Activated CD8-positive, alpha-beta T cell treated with anti-CD3 and anti-CD28 coated beads for 36 hours (primary cell): ENCODE measurements at places on chromosomes 16 and 17.

DNA sequence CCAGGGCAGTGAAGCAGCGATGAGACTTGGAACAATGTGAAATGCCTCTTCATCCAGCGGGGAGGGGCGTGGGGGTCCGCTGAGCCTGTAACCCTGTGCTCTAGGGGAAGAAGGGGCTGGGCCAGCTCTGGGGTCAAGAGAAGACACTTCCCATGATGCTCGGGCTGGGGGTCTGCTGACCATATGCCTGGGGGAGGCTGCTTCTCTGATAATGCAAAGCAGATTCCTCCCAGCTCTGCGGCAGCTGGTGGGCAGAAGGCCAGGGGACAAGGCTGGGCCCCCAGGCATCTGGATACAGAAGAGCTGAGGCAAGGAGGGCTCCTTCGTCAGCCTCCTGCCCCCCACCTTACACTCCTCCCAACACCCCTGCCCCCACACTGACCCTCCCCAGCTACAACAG is 24.7 kb downstream of the NGFR start:
- H3K4me3 ChIP-seq = no peak overlapping the region
- no peaks in the 10 kb centered on the region for H3K27me3 ChIP-seq
- peaks cover 5% of the 10 kb centered on the region for H3K4me1 ChIP-seq

- H3K27me3 ChIP-seq = no peaks in the 10 kb centered on the region
- H3K4me1 ChIP-seq = peaks cover 21% of the 10 kb centered on the region
- H3K4me3 ChIP-seq = no peak overlapping the region
- no peak overlapping the region for H3K27ac ChIP-seq
Measured at GRCh38 chr16:20803192-20803560, 3.1 kb downstream of the ERI2 start.

- no peaks in the 10 kb centered on the region for H3K4me1 ChIP-seq
- no peaks in the 10 kb centered on the region for H3K27me3 ChIP-seq
- DNase-seq = no peak
- no peak overlapping the region for H3K27ac ChIP-seq
- peaks cover 53% of the 10 kb centered on the region for H3K36me3 ChIP-seq
Measured at GRCh38 chr16:24801761-24802302, 43.9 kb upstream of the SLC5A11 start.

DNA sequence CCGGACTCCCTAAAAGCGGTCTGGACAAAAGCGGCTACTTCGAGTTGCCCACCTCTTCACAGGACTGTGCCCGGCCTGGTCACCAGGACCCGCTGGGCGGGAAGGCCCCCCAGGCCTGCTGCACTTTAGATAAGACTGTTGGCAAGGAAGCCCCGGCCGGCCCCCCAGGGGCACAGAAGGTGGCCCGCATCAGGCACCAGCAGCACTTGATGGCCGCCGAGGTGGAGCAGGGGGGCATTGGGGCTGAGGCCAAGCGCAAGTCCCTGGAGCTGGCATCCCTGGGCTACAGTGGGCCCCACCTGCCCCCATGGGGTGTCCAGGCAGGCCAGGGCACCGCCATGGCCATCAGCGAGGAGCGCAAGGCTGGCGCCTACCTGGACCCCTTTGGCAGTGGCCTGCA is 47.5 kb downstream of the BAHCC1 start:
- DNase-seq = no peak
- H3K4me1 ChIP-seq = peaks cover 4% of the 10 kb centered on the region
- H3K4me3 ChIP-seq = no peak overlapping the region
- no peaks in the 10 kb centered on the region for H3K36me3 ChIP-seq
- H3K27ac ChIP-seq = no peak overlapping the region
